ENCODE measurements at places on chromosomes 13 and 19.

DNA sequence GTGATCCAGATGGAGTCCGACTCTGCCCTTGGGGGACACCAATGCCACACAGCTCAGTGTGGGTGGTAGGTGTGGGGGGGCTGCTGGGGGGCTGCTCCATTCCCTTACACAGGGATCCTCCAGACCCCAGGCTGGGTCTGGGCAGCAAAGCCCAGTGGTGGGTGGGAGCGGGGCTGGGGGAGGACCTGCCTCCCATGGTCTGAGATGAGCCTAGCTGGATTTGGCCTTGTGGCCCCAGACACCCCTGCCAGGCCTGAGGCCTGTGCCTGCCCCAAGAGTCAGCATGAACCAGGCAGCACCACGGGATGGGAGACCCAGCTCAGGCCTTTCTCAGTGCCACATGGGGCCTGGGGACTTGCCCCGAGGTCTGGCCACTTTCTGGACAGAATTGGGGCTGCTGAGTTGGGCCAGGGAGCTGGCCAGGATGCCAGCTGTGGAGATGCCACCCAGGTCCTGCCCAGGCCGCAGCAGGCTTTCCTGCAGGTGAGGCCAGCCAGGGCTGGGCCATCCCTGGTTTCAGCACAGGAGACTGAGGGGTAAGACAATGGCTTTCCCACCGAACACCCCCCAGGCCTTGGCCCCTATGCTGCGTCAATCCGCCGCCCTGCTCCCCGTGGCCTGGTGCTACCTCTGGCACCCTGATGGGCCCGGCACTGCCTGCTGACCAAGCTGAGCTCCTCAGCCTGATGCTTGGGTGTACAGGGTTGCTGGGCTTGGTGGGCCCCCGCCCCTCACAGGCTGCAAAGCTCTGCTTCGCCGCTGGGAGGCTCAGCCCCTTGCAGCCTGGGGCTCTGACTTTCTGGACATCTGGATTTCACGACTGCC, 24.2 kb downstream of the CEBPG start:
- no peak for DNase-seq

GRCh38 chr13:71399631-71400215, 467.3 kb downstream of the DACH1 start:
- no peak for DNase-seq

GRCh38 chr13:51222686-51223559, 725 bp downstream of the FAM124A start:
- no peak for DNase-seq

- no peak for DNase-seq
Observed at GRCh38 chr13:76638181-76638580, 248.0 kb downstream of the KCTD12 start.
